NCI-H1092 treated with DMSO at 0.1 percent for 48 hours (cell line): ENCODE measurements at places on chromosomes 1 and 21.
A peak's percentile ranks its signal among the peaks of the same experiment; 100 is the strongest.

DNA sequence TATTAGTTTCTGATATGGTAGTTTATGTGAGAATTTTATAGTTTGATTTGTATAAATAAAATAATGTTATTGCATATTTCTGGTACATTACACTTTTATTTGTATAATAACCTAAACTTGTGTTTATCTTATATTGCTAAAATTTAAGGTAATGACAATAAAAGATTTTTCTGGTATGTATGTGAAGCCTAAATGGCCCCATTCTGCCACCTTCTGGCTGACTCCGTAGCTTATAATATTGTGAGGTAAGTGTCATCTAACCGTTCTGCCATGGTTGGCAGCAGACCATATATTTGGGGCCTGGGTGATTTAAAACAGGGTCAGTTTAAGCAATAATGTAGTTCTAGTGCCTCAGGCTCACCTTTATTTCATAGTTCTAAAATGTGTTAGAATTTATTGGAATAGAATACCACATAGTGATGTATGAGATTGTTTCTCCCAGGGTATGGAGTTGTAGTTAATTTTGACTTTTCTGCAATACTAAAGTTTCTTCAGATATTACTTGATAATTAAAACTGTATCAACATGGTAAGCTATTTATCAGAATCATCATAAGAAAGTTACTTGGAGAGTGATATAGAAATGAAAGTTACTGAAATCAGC, 21.2 kb upstream of the PRKACB start:
- peak; percentile 47 for DNase-seq

DNA sequence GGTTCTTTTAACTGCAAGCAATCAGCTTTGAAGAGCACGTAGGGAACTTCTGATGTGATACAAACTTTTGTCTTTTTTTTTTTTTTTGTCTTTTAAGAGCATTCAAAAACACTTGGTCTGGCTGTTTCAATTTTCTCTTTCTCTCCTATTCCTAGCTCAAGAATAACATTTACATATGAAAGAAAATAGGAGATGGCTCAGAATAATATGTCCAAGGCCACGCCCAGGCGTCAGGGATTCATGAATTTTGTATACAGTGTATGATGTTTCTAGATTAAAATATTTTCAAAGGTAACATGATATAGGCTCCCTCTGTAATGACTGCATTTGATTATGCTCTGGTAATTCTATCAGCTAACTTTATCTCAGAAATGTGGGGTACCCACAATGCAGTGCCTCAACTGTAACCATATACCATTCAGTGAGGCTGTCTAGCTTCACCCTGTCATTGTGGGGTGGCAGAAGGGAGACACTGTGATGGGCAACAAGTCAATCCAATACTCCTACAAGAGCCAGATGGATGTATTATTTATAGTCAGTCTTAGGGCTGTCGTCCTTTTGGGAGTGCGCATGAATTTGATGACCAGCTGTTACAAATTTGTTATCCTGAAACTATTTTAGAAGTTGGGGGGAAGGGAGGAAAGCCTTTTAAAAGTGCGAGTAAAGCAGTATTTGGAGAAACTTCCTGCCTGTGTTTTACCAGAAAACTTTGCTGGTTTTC, 1.5 kb upstream of the AKNAD1 start:
- no peak for DNase-seq

DNA sequence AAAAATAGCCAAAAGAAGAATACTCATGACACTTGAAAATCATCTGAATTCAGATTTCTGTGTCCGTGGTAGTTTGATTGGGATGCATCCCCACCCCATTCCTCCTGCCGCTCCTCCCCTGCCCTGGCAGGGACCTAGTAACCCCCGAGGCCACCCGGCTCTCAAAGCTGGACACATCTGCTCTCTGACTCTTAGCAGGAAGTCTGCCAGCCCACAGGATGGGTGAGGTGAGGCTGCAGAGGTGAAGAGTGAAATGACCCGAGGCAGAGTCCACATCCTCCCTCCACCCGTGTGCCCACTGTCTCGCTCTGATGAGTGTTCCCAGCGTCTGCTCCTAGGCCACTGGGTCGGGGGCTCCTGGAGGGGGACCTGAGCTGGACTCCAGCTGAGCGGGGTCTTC, 308.5 kb upstream of the VAMP3 start:
- DNase-seq = no peak

- DNase-seq = no peak
These were observed 11.0 kb upstream of the ZNF691 start for GRCh38 chr1:42835422-42835821.

GRCh38 chr1:207838156-207839082, 72.5 kb downstream of the CD34 start:
- DNase-seq = no peak

- DNase-seq = no peak
These were observed 33.1 kb downstream of the MAN1C1 start for GRCh38 chr1:25649505-25650288.

DNA sequence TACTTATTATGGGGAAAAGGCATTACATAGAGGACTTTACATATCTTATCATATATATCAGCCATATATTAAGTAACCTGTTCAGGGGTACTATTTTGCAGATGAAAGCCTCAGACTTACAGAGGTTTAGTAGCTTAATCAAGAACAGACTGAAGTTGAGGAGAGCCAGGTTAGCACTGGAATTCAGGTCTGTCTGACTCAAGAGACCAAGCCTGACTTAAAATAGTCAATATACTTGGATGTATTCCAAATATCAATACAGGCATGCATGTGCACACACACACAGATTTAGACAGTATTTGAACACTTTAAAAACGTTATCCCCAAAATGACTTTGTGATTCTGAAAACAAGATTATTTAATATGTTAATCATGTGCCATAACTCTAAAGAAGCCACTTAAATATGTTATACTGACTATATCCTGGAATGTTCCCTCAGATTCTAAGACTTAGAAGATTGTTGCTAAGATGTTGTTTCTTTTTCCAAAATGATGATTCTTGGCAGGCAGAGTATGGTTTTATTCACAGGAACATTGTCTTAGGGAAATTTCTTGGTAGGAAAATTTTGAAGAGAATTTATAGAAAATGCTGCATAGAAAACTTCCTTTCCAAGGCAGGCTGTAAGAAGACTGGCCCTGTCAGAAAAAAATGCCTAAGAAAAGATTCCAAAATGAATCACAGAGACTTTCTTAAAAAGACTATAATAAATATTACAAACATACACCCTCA, 61.6 kb downstream of the ADAMTS1 start:
- DNase-seq = no peak

- DNase-seq = peak; percentile 64
These were observed 25.3 kb downstream of the ADAM30 start for GRCh38 chr1:119870917-119871596.

GRCh38 chr21:46207006-46207919, 21.3 kb downstream of the LSS start:
- DNase-seq = no peak

DNA sequence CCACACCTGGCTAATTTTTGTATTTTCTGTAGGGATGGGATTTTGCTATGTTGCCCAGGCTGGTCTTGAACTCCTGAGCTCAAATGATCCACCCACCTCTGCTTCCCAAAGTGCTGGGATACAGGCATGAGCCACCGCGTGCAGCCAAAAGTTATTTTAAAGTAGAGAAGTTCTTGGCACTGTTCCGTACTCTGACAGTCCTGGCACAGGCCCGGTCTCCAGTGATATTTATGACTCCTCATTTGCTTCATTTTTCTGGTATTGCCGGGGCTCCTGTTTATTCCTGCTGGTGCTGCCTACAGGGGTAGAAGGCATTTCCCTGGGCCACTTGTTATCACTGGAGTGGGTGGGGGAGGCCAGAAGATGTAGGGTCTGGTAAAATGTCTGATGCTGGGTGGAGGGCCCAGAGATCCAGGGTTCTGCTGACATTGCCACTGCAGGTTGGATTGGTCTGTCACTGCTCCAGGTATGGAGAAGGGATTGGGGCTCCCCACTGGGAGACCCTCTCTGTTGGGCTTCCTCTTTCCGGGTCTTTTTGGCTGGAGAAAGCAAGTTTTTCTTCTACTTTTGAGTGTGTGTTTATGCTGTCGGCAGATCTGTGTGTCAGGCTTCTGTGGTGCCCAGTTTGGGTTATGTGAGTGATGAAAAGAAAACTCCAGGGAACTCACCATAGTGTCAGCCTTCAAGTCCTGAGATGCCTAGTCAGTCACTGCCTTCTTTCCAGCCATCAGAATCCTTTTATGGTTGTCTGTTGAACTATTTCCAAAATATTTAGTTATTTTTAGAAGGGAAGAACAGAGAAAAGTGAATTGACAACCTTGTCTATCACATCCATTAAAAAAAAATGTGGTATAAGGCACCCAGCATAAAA, 4.5 kb downstream of the MROH7 start:
- DNase-seq = no peak

GRCh38 chr1:16386454-16387113, 19.5 kb downstream of the SZRD1 start:
- DNase-seq = no peak

DNA sequence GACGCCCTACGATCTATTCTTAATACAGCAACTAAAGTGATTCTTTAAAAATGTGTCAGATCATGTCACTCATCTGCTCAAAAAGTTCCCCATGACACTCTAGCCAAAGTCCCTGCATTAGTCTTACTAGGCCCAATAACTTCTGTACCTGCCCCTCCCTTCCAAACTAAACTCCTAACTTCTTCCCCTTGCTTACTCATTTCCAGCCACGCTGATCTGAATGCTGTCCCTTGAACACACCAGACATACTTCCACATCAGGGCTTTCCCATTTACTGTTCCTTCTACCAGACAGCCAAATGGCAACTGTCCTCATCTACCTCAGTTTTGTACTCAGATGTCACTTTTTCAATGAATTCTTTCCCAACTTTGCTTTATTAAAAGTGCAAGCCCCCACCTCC, 1.2 kb downstream of the PPT1 start:
- DNase-seq = no peak

DNA sequence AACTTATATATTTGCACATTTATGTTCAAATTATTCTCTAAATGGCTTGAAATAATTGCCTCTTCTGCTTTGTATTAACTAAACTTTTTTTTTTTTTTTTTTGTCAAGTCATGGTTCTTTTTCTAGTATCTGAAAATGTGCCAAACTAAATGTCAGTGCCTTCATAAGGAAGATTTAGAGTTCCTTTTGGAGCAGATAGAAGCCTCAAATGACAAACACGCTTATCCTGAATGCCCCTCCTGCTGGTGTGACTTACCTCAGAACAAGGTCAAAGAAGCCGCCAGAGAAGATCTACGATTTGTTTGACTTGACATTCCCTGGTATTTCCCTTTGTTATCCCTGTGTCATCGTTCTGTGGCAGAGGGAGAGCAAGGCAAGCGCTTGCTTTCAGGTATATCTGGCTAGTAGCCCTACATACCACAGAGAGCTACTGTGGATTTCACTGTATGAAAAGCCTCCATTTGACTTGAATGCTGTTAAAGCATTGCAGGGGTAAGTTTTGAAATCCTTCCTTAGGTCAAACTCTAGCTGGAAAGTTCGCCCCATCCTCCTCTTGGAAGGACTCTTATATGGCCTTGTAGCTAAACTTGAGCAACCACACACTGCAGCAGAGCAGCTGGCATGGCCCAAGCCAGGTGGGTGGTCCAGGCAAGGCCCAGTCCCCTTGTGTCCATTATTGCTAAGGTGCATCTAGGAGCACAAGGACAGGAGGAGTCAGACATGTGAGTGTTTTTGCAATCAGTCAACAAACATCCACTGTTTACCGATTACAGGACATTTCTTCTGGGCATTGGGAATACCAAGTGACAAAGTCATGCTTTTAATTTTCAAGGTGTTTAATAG, 285.4 kb upstream of the USP25 start:
- no peak for DNase-seq

DNA sequence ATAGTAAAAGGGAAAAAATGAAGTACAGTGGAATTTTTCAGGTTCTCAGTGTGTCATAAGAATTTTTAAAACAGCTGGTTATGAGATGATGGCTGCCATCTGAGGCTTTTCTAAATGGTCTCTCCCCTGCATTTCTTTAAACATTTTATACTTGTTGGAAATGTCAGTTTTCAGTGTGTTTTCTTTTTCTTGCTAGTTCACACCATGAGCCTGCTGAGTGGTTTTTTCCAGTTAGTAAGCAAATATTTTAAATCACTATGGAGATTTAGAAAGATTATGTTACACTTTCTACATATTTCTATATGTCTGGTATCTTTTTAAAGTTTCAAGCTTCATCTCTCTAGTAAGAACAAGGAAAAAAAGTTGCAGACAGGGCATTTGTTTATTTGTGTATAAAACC, 9.6 kb downstream of the RBM15 start:
- DNase-seq = no peak

GRCh38 chr1:228093050-228093906, 9.8 kb downstream of the C1orf35 start:
- DNase-seq = no peak

DNA sequence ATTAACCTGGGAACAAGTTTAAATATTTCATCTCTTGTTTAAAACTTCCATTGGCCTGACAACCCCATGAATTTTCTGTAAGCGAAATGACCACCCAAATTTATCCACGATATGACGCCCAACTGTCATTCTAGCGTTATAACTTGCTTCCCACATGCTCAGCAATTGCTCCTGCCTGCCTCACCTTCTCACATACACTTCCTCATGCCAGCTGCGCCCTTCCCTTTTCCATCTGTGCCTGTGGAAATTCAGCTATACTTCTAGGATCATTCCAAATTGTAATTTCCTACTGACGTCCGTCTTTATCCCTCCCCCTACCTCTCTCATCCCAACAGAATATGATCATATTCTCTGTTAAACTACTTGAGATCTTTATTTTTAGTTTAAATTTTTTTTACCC, 248.0 kb downstream of the RGS7 start:
- no peak for DNase-seq

GRCh38 chr21:37058261-37058660, 14.6 kb downstream of the PIGP start:
- DNase-seq = no peak

DNA sequence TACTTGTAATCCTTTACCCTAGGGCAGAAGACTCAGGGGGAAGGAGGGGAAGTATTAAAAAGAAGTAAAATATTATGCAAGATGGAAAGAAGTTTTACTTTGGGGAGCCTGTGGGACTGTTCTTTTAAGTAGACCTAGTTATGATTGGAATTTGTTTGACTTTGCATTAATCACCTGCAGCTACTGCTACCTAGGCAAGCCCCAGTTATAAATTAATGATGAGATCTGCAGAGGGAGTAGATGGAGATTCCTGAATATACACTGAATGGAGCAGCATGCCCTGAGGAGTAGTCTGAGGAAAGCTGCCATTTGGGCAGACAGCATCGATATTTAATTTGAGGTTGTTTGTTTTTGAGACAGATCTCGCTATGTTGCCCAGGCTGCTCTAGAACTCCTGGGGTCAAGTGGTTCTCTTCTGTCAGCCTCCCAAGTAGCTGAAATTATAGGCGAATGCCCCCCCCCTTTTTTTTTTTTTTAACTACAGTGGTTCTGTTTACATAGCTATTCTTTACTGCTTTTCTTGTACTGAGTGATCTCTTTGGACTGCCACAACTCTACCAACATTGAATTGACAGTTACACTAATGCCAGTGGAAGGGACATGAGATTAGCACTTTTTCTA, 81.4 kb upstream of the SERTAD4 start:
- DNase-seq = peak; percentile 15
